ENCODE measurements at places on chromosomes 6 and 20. TPM values are rescaled to one million over a fixed set of nuclear protein-coding genes. Genes with fewer than 3 reads are reported as not detected.

The PACSIN1 gene
- 0.69 TPM for total RNA-seq

The ZNF322 gene
- total RNA-seq, result 25.1 TPM

The OR12D2 gene
- total RNA-seq, result not detected

The SLC2A10 gene
- 24.9 TPM for total RNA-seq

The PTCHD4 gene
- not detected for total RNA-seq

The LAMA2 gene
- total RNA-seq, result 0.80 TPM

The PPIL6 gene
- total RNA-seq, result 2.5 TPM

The OPN5 gene
- not detected for total RNA-seq

The SAMD3 gene
- not detected for total RNA-seq

The SAMD10 gene
- total RNA-seq, result 23.7 TPM

The ALDH8A1 gene
- 1.5 TPM for total RNA-seq

The MRAP2 gene
- 0.38 TPM for total RNA-seq

The GNMT gene
- total RNA-seq, result not detected

The GOPC gene
- total RNA-seq, result 33.5 TPM

The SSTR4 gene
- not detected for total RNA-seq

The BPI gene
- total RNA-seq, result not detected

The WFDC5 gene
- not detected for total RNA-seq

The CFAP61 gene
- not detected for total RNA-seq

The CCM2L gene
- total RNA-seq, result not detected

The MYCT1 gene
- not detected for total RNA-seq

The PRDM13 gene
- total RNA-seq, result 1.3 TPM

The MAPK13 gene
- total RNA-seq, result 59.3 TPM

The TFAP2D gene
- not detected for total RNA-seq

The BMP2 gene
- 4.5 TPM for total RNA-seq

The DAAM2 gene
- not detected for total RNA-seq

The BCAS1 gene
- 11.1 TPM for total RNA-seq

The FOXF2 gene
- 0.17 TPM for total RNA-seq

The ATP6V1G2 gene
- total RNA-seq, result 1.5 TPM

The CCN6 gene
- total RNA-seq, result not detected

The FITM2 gene
- 13.0 TPM for total RNA-seq

The FUT9 gene
- total RNA-seq, result 2.0 TPM

The COL19A1 gene
- not detected for total RNA-seq

The MYLK4 gene
- 0.73 TPM for total RNA-seq

The DACT2 gene
- not detected for total RNA-seq

The STMN3 gene
- 2.3 TPM for total RNA-seq

The MDFI gene
- total RNA-seq, result 23.9 TPM

The HAO1 gene
- not detected for total RNA-seq

The GSTA4 gene
- not detected for total RNA-seq

The MPIG6B gene
- total RNA-seq, result not detected

The MAK gene
- total RNA-seq, result 0.27 TPM

The PSORS1C1 gene
- total RNA-seq, result 11.0 TPM

The RIPPLY2 gene
- not detected for total RNA-seq

The PEX3 gene
- total RNA-seq, result 13.6 TPM

The SIRPD gene
- not detected for total RNA-seq

The ADGB gene
- not detected for total RNA-seq

The ZC2HC1B gene
- total RNA-seq, result not detected

The TRIM10 gene
- 2.7 TPM for total RNA-seq

The C6orf163 gene
- total RNA-seq, result 5.9 TPM

The KATNA1 gene
- 13.1 TPM for total RNA-seq

The ARMH2 gene
- total RNA-seq, result not detected

The HLA-DMA gene
- 104 TPM for total RNA-seq

The NKAIN2 gene
- not detected for total RNA-seq

The PHF3 gene
- 45.6 TPM for total RNA-seq

The LRRN4 gene
- total RNA-seq, result 2.6 TPM

The C6orf120 gene
- total RNA-seq, result 20.9 TPM

The SLC32A1 gene
- not detected for total RNA-seq

The WFDC6 gene
- total RNA-seq, result not detected

The FAM217A gene
- not detected for total RNA-seq

The FAM209B gene
- not detected for total RNA-seq

All from Calu3 (cell line).